HCT116 (cell line): ENCODE measurements at places on chromosomes 1 and 21.

DNA sequence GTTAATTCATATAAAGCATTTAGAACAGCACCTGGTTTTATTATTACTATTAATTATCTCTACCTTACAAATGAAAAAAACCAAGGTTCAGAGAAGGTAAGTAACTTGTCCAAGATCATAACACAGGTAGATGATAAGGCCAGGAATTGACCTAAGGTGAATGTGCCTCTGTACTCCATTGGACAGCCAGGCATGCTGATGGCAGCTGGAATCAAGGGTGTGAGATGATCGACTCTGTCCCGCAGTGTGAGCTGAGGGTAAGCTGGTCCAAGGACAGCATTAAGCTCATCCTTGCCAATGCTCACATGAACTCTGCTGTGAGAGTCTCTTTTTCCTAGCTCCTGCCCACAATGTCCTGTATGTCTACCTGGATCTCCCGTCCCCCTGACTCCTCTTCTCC is 58.4 kb downstream of the DMAP1 start:
- no peak for DNase-seq

GRCh38 chr1:46203738-46204405 is 738 bp downstream of the LURAP1 start:
- DNase-seq = no peak

GRCh38 chr1:155278689-155279160 is 1.5 kb downstream of the HCN3 start:
- DNase-seq = no peak

DNA sequence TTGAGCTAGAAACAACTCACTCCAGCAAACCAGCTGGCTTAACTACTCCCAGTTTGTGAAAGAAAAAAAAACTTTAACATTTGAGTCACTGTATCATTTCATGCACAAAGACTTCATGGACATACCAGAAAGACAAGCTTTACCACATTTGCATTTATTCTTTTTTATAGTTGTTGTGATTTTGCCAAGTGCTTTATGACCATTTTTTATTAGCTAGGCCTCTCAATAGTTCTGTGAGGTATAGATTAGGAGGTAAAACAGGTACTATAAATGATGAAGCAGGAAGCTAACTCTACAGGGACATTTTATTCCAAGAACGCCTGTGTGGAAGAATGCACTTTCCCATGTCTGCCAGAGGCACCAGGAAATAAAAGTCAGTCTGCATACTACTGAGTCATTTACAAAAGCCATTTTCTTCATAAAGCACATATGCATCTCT is 8.2 kb upstream of the DENND1B start:
- no peak for DNase-seq

DNA sequence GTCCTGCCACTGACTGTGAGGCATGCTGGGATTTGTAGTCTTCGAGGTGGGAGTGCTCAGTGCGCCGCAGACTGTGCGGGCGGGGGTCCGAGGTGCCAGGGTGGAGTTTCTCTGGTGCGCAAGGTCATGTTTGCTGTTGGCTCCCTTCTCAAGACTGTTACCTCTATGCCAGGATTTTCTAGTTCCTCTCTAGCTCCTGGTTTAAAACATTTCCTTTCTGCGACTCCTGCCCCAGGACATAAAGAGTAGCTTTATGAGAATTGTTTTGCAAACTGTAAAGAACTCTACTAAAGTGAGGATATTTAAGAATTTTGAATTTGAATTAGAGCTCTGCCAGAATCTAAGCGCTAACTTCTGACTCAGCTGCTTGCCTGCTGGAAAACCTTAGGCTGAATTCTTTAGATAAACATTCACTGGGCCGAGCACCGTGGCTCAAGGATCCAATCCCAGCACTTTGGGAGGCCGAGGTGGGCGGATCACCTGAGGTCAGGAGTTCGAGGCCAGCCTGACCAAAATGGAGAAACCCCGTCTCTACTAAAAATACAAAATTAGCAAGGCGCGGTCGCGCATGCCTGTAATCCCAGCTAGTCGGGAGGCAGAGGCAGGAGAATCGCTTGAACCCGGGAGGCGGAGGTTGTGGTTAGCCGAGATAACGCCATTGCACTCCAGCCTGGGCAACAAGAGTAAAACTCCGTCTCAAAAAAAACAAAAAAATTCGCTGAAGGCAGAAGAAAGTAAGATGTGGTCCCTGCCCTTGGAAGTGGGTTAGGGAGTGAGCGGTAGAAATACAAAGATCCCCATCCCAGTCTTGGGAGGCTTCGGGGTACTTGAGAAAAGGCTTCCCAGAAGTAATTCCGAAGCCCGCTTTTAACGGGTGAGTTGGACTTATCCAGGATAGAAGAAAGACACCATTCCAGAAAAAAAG is 992 bp upstream of the USP48 start:
- DNase-seq = no peak

- no peak for DNase-seq
Observed at GRCh38 chr1:30129001-30129408, 594.4 kb downstream of the MATN1 start.

DNA sequence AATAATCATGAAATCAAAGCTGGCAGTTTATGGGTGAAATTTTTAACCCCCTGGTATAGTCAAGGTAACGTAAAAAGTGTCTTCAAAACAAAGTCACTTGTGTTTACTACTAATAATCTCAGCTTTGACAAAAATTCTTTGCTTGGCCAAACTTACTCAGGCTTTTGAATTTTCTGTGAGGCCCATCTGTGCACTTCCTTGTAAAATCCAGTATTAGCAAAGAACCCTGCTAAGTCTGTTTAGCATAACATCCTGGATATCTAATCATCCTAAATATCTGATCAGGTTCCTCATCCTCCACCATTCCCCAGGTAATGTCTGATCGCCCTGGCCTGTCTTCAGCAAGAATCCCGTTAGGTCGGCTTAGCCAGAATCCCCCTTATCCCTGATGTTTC is 3.0 kb downstream of the LYST start:
- no peak for DNase-seq
